Activated naive CD4-positive, alpha-beta T cell treated with anti-CD3 and anti-CD28 coated beads, Interleukin-2, amount 50 U/mL, for 72 hours (primary cell): ENCODE measurements at places on chromosomes 16 and 17. TPM values are rescaled to one million over a fixed set of nuclear protein-coding genes. Genes with fewer than 3 reads are reported as not detected.

DNA sequence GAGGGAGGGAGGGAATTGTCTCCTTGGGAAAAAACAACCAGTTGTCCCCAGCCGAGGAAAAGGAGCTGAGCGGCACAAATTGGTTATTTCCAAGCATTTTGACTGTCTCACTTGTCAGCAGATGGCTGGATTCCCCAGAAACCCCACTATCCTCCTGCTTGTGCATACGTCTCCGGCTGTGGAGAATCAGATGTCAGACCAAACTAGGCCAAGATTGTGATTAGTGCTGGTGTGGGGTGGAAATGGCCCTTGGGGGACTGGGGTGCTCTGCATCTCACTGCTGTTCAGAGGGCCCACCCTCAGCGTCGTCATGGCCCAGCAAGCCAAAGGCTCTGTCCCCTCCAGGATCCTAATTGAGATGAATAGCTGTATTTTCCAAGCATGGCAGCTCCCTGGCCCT, 131.7 kb upstream of the HSBP1 start:
- no peak for DNase-seq

DNA sequence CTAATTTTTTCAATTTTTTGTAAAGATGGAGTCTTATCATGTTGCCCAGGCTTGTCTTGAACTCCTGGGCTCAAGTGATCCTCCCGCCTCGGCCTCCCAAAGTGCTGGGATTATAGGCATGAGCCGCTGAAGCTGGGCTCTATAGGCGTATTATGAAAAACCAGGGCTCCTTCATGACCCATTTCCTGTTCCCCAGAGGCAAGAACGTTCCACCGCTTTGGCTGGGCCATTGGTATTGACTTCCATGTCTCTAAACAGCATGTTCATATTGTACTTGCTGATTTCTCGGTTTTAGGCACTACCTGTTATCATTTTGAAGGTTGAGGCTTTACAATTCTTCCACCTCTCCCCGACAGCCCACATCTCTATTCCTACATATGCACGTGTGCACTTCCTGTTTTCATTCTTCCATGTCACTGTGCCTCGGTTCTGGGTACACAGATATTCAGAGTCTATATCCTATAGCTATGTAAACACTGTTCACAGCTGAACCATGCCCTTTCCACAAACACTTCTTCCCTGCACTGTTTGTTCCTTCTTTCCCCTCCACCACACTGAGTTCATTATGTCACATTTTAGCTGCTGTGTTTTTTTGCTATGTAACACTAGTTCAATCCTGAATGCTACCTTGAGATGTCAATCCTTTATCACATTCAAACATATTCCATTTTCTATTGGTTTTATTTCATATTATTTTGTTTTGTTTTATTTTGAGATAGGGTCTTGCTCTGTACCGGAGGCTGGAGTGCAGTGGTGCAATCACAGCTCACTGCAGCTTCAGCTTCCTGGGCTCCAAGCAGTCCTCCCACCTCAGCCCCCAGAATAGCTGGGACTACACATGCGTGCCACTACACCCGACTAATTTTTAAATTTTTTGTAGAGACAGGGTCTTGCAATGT, 16.8 kb upstream of the MAPK3 start:
- DNase-seq: no peak

GRCh38 chr16:54878301-54878700, 52.4 kb upstream of the IRX5 start:
- no peak for DNase-seq

DNA sequence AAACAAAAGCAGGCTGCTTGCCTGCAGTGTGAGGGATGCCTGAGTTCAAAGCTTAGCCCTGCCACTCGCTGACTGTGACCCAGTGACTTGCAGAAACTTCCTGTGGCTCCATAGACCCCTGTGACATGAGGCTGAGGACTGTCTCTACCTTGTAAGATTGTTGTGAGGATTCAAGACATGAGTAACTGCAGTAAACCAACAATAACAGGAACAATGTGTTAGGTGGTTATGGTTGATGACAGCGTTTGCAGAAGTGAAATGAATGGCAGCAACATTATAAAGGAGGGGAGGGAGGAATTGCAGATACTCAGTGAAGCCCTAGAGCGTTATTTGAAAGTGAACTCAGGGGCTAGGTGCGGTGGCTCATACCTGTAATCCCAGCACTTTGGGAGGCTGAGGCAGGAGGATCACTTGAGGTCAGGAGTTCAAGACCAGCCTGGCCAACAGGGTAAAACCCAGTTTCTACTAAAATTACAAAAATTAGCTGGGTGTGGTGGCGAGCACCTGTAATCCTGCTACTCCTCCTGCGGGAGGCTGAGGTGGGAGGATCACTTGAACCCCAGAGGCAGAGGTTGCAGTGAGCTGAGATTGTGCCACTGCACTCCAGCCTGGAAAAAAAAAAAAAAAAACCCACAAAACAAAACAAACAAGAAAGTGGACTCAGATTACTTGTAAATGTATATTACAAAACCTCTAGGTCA, 33.5 kb upstream of the EMP2 start:
- DNase-seq: no peak

GRCh38 chr16:16163109-16163508, 60.2 kb downstream of the ABCC6 start:
- no peak for DNase-seq

Gene PPP4C
- 136 TPM for total RNA-seq

Gene KCNH6
- 0.08 TPM for total RNA-seq

Gene DOC2B
- not detected for total RNA-seq

Gene GCGR
- total RNA-seq: not detected

Gene KRT31
- not detected for total RNA-seq
